Right kidney (tissue), 9 donors: ENCODE measurements at places on chromosomes 2 and 18.

GRCh38 chr2:170587117-170587516 lies 128.0 kb upstream of the SP5 start:
- no peak for DNase-seq

GRCh38 chr2:239181074-239181902 lies 219.5 kb downstream of the HDAC4 start:
- DNase-seq = no peak

- DNase-seq = no peak
These were observed 43.4 kb downstream of the FEZ2 start for GRCh38 chr2:36554531-36554930.

- no peak for DNase-seq
These were observed 189.9 kb upstream of the SH3BP4 start for GRCh38 chr2:234761910-234762309.

DNA sequence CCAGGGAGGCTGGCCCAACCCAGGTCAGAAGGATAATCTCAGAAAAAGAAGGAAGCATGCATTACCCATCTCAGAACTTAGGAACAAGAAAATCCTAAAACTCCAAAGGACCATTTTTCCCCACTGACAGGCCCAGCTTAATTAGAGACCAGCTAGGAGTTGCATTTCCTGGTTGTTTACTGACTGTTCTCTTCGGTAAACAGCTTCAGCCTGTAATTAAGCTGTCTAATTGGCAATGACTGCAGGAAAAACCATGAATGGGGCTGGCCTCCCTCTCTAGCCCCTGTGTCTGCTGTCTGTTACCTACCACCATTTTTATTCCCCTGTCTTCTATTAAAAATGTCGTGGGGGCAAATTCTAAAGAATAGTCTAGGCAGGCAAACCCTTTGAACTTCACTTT lies 146.5 kb downstream of the AGAP1 start:
- no peak for DNase-seq

DNA sequence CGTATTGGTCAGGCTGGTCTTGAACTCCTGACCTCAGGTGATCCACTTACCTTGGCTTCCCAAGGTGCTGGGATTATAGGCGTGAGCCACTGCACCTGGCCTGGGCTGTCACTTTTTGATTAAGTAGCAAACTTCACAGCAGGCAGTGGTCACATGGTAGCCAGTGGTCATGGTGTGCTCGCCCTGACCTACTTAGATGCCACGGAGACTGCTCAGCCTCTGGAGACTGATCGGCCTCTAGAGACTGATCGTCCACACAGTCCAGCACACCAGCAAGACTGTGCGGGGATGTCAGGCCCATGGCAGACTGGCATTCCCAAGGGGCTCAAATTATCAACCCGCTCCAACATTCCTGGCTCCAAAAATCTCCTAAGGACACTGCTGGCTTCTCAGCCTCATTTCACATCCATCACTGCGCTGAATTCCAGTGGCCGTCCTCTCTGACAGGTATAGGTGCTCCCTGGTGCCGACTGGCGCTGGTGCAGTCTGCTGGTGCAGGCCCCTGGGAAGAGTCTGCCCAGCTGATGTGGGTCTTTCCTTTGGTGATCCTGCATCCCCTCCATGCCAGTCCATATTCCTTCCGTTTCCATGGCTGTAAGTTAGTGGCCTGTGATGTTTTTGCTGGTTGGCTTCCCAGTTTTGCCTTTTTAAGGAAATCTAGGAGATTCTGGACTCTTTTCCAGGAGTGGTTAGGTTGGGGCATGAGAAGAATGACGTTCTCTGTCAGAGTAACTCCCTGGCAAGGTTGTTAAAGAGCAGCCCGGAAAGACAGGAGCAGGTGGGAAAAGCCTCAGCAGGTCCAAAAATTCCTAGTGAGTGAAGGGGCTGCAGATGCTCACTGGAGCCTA lies 374.5 kb upstream of the HS6ST1 start:
- DNase-seq = no peak

DNA sequence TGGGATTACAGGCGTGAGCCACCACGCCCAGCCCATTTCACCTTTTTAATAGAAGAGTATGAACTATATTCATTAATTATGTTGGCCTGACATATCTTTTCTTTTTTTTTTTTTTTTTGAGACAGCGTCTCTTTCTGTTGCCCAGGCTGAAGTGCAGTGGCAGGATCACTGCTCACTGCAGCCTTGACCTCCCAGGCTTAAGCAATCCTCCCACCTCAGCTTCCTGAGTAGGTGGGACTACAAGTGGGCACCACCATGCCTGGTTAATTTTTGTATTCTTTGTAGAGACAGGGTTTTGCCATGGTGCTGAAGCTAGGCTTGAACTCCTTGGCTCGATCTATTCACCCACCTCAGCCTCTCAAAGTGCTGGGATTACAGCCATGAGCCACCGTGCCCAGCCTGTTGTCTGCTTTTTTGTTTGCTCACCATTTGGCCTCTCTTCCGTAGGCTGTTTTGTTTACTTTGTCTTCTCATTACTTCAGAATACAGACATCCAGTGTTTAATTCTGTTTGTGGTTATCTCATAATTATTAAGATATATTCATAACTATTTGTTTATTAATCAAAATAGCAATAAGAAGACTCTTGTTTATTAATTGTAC lies 16.3 kb upstream of the CDH2 start:
- no peak for DNase-seq
